ENCODE measurements at places on chromosomes 3 and 15.

GRCh38 chr3:130827486-130827885 is 66.4 kb upstream of the ATP2C1 start:
- DNase-seq = no peak

DNA sequence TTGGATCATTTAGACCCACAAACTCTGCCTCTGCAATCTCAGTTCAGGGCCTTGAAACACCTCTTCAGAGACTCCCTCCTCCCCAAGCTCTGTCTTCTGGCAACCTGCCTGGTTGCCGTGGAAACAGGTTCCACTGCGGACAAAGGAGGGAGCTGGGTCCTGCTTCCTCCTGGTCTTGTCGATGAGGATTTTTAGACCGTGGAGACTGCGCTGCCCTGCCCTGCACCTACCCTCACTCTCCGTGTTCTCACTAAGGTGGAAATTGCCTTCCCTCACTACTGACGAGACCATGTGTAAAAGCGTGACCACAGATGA is at the start of gene RTP1:
RTP1 (plus strand) TSS at position 152 of the 315 bp plus-strand sequence; CDS start at position 182, 30 bp downstream.
- no peak for DNase-seq

DNA sequence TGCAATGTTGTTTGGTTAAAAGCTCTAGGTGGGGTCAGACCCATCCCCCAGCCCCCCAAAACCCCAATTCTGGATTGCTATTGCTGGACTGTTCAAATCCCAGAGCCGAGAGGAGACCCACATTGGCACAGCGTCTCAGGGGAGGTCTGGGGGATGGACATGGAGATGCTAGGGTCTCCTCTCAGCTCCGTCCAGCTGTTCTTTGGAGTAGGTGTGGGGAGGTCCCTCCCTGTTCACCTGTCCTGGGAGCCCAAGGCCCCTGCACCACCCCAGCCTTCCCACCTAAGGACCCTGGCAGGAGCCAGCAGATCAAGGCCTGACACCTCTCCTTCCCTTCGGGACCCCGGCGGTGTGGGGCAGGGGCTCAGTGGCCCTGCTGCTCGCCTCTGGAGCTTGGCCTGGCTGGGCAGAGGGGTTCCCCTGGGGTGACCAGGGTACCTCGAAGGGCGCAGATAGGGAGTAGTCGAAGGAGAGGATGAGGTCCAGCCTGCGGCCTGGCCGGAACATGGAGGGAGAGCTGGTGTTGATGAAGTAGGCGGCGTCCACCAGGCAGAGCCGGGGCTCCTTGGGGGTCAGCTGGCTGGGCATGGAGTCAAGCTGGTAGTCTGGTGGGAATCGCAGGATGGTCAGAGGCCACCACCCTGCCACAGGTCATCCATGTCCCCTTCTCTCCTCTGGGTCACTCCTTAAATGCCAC is 23.9 kb downstream of the PLA2G4D start:
- DNase-seq = no peak

DNA sequence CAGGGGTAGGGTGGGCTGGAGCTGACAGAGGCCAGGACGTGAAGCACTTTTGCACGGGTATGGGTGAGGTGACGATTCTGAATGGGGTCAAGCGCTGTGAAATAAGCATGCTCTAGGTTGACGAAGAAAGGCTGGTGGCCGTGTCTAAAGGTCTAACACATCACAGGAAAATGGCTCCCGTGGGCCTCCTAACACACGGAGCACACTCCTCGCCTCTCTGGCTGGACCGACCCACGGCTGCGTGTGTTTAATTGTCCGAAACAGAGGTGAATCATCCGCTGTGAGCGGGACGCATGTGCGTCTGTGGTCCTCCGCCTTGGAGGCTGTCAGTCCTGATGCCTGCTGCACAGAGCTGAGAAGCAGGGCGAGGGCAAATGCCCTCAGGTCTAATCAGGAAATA is 130.6 kb downstream of the NSMCE3 start:
- no peak for DNase-seq

DNA sequence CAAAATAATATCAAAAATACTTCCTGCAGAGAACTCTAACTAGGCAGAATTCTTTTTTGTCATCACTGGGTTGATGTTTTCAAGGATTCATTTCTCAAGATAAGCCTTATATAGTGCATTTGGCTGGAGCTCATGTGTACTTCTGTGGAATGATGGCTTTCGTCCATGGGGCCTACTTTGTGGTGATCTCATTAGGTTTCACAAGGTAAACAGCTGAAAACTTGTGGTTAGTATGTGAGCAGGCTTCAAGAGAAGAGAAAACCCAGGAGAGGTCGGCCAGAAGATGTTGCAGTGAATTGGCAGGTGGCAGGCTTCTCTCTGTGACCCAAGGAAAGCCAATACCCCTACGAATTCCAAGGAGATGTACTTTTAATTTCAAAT is 121.4 kb upstream of the PHLDB2 start:
- DNase-seq = no peak

- DNase-seq = no peak
Observed at GRCh38 chr15:25870938-25871337, 7.8 kb upstream of the ATP10A start.

- no peak for DNase-seq
Observed at GRCh38 chr3:94043285-94043684, 14.9 kb upstream of the STX19 start.

DNA sequence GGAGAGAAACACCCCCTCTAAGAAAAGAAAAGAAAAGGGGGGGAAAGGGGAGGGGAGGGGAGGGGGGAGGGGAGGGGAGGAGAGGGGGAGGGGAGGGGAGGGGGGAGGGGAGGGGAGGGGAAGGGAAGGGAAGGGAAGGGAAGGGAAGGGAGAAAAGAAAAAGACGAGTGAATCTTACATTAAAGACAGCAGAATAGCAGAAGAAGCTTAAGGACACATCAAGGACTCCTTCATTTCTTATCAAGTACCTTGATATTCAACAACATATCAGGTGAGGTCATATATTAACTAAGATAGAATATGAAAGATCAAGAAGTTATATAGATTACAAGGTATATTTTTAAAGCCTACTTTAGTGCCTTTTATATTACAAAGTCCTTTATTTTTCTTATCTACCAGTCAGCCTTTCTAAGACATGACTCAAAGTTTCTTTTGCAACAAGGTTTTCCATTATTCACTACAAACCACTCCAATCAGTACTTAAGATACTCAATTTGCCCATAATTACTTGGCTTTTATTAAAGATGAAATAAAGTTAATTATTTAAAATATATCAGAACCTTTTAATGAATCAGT is 17.7 kb upstream of the AADAC start:
- DNase-seq = no peak

- DNase-seq = no peak
Observed at GRCh38 chr15:77808075-77808474, 175.4 kb upstream of the LINGO1 start.

Measured in NK-92 treated with Interleukin-12 subunit alpha and Interleukin-12 subunit beta, amount 100 ng/mL, for 24 hours (cell line).